Stimulated activated CD8-positive, alpha-beta memory T cell treated with anti-CD3 and anti-CD28 coated beads, Interleukin-2, amount 100 ng/mL, for 1 hour (primary cell): ENCODE measurements at places on chromosomes 12 and 14.

- no peak for DNase-seq
These were observed 7.8 kb upstream of the ADGRD1 start for GRCh38 chr12:130945786-130946492.

DNA sequence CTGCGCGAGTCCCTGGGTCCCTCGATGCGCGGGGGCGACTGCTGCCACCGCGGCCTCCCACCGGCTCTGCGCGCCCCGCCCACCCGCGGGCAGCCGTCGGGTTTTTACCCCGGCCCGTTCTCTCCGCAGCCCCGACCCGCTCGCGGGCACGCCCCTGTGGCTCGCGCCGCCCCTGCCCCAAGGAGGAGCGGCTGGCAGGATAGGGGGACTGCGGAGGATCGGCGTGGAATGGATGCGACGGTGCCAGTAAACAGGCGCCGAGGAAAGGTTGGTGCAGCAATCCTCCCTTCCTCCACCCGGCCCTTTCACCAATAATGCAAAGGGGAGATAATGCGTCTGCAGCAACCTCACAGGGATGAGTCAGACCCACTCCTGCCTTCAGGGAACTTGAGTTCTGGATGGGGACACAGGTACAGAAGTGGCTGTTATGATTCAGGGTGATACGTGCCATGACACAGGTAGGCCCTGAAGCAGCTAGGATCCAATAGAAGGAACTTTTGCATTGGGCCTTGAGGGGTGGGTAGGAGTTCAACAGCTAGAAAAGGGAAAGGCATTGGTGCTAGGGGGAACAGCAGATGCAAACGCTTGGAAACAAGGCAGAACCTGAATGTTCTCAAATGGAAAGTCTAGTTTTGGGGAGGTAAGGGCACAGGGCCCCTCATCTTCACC lies 554 bp upstream of the DEGS2 start:
- no peak for DNase-seq

- no peak for DNase-seq
These were observed 8.9 kb upstream of the RERG start for GRCh38 chr12:15230137-15230536.

GRCh38 chr12:67692966-67693365 lies 44.4 kb downstream of the DYRK2 start:
- no peak for DNase-seq

DNA sequence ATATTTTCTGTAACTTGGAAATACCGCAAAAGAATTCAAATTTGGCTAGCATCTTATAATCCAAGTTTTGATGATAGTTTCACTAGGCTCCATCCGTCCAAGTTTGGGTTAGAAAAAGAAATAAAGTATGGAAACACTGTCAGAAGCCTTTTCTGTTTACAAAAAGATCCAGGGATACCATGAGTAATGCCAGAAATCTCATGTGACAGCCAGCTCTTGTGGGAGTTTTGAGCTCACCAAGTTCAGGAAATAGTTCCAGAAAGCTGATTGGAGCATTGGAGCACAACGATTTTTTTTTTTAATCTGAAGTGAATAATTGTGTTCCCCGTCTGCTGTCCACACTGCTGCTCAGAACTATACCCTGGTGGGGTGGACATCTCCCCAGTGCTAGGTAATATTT lies 229.7 kb upstream of the NPAS3 start:
- no peak for DNase-seq

- DNase-seq = no peak
These were observed 61.0 kb upstream of the RERGL start for GRCh38 chr12:18151036-18151435.

GRCh38 chr14:34055157-34055950 lies 104.5 kb upstream of the EGLN3 start:
- DNase-seq = no peak

DNA sequence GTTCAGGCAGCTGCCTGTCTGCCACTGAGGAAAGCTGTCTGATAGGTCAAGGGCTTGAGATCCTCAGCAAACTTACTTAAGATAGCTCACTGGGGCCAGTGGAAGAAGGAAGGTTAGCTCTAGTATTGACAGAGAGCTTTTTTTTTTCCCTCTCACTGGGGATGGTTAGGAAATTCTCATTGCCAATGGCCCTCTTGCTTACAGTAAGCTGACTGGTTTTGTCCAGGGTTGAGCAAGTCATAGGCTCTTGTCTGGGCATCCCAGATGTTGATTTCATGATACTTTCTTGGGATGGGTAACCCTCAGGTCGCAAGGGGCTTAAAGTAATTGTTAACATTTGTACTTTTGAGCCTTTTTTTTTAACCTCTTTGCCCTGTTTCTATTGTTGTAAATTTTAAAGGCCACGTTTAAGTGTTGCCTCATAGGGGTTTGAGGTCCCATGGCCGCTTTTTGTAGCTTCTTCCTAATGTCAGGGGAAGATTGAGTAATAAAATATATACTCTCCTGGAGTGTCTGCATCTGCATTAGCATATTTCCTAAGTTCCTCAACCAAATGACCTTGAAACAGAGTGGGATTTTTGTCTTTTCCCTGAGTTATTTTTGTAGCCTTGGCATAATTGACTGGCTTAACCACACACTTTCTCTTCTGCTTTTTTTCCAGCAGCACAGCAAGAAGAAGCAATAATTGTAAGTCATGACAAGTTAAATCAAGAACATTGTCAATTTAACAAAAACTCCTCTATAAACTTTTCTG lies 716.0 kb downstream of the LRFN5 start:
- DNase-seq = no peak

GRCh38 chr14:95295600-95296376 lies 23.9 kb downstream of the CLMN start:
- no peak for DNase-seq

- DNase-seq = no peak
These were observed 9.7 kb upstream of the RIN3 start for GRCh38 chr14:92503756-92504491.

DNA sequence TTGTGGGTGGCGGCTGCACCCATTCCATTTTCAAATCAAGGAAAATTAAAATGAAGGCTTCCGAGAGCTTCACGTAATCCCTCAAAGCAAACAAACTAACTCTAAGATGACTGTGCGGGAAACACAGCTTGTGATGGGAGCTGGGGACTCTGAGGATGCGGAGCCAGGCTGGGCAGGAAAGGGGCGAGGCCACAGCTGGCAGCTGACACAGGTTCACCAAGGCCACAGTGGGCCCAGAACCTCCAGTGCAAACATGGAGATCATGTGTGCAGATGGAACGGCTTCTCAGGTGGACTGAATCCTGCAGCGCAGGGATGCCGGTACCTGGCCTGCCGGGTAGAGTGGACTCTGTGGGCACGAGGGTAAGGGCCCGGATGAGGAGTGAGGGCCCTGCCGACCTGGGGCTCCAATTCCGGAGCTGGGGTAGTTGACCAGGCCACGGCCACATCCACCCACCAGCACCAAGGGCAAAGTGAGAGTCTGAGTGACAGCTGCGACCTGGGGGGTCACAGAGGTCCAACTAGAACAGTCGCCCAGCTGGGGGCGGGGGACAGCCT lies 19.2 kb upstream of the BTBD6 start:
- no peak for DNase-seq

DNA sequence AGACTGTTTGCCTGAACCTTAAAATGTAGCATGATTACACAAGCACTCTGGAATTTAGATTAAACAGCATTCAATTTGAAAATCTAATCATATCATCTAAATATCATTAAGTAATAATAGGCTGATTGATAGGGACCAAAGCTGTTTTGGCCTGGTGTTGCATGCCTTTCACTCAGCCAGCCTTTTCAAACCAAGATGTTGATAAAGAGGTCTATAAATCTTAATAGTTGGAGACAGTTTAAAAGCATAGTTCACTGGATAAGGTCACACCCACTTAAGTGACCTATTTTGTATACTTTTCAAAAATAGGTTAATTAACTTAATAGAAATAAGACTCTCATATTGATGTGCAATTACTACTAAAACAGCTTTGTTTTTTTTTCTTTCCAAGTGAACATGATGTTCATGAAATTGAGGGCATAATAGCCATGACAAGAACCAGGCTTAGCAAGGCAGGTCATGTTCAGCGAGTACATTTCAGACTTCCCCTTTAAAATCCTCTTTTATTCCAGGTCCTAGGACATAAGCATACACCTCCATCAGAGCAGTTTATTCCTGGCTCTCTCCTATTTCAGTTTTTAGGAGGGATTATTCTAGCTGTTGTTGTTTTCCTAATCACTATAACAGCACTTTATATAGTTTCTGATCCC lies 349.0 kb downstream of the RAD51B start:
- no peak for DNase-seq

DNA sequence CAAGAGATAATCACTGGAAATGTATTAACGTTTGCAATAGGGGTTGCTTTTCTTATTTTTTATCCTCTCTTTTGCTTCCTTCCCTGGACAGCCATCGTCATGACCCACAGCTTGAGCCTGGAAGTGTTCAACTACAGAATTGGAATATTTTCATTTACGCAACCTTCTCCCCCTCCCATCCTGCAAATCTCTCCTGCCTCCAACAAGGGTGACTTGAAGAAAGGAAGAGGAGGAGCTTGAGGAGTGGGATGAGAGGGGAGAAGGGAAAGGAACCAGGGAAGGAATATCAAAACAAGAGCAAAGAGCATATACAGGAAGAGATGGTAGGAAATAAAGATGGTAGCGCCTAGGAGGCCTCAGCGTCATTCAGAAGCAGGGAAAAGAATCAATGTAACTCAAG lies 1.6 kb upstream of the MANSC4 start:
- DNase-seq = no peak

DNA sequence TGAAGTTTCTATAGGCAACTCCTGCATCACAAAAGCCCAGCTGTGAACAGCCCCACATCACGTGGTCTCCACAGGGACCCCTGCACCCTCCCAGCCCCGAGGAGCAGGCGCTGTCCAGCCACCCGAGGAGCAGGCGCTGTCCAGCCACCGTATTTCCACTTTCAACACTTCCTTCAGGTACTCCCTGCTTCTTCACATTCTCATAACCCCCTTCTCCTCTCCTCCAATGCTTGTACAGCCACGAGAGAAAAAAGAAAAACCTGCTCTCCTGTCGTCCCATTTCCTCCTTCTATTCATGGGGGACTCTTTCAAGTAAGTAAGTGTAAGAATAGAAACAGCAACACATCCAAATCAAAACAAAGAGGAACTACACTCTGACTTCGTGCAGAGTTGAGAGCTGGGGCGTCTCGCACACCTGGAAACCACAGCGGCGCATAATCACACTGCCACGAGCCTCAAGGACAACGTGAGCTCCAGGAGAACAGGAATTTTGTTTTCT lies 11.9 kb downstream of the CDC42BPB start:
- no peak for DNase-seq

DNA sequence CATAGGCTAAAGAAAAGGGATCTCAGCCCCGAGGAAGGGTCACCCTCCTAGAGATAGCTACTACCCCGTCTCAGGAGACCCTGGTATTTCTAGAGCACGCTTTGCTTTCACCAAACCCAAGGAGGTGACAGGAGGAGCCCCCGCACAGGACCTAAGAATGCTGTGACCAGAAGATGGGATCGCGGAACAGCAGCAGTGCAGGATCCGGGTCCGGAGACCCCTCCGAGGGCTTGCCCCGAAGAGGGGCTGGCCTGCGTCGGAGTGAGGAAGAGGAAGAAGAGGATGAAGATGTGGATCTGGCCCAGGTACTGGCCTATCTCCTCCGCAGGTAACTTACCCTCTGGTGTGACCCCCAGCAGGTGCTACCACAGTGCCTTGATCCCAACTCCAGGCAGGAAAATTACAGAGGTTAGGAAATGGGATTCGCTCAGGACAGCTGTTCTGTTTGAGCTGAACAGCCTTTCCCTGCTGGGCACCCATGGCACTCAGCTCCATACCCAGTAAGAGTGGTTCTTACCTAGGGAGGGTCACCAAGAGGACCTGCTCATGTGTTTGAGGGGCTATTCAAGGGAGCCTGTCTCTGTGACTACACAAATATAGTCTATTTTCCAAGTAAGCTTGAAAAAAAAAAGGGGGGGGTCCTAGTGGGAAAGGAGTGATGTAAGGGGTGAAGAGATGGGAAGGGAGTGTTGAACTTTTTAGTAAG lies 826 bp upstream of the NRL start:
- no peak for DNase-seq
